ENCODE measurements at places on chromosomes 5 and 9.

DNA sequence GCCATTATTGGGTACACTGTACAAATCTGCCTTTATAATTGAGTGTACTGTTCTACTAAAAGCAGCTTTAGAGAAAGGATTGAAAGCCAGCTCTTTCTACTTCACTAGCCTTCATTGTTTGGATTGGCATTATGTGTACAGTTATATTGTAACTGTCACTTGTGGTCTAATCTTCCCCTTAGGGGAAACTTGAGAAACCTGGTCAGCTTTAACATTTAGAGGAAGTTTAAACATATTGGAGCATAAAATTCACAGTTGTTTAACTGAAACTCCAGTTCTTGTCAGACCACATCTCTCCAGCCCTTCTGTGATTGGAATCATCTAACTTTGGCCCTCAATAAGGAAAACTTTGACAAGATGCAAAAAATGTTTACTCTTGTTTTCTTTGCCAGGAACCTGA lies 24.6 kb downstream of the PIK3R1 start:
- DNase-seq, result no peak

DNA sequence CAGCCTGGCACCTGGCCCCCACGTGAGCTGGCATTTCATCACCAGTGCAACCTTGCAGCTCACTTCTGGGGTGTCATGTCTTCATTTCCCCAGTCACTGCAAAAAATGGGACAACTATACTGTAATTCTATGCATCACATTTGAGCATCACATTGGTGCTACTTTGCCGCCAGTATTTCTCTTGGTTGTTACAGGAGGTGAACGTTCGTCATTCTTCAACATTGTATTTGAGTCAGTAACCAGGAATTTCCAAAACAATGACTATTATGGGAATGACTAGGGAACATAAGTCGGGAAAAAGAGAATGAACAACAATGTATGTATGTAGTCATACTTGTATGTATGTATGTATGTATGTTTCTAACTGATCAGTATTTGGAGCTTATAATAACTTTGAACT lies 1278.0 kb downstream of the EFNA5 start:
- no peak for DNase-seq

- no peak for DNase-seq
These were observed 29.5 kb downstream of the PLEKHG4B start for GRCh38 chr5:121432-121831.

- no peak for DNase-seq
These were observed 14.0 kb upstream of the GSN start for GRCh38 chr9:121253821-121254501.

DNA sequence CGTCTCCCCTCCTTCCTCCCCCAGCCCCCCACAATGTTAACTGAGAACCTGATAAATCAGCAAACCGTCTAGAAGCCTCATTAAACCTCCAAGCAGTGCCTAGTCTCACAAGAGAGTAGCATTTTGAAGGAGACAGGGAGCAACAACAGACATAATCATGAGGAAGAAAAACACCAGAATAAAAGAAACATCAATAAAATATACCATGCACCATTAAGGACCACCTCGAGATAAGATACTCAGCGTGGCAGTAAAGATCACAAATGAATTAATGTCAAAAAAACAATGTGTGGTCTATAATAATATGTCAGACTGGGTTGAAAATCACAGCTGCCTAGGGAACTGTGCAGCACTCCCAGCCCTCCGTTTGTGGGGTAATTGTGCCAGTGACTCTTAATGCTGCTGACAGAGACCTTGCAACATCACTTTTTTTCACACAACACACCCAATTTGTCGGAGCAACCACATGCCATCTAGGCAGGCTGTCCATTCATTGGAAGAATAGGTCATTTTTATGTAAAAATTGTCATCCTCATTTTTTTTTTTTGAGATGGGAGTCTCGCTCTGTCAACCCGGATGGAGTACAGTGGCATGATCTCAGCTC lies 450.8 kb upstream of the WWC1 start:
- no peak for DNase-seq

DNA sequence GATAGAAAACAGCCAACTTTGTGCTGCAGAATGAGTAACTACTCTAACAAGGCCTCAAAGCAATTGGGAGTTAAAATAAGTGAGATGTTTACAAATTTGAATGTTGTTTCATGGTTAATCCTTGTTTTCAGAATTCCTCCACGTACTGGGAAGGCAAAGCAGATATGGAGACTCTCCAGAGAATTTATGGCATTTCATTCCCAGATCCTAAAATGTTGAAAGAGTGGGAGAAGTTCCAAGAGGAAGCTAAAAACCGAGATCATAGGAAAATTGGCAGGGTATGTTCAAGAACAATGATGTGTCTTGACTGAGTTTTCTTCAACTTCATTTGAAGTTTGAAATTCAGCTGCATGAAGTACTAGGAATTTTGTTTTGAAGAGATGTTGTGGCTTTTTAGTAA lies 16.4 kb downstream of the TARS1 start:
- DNase-seq, result no peak

Measured in stimulated activated CD8-positive, alpha-beta memory T cell treated with anti-CD3 and anti-CD28 coated beads, Interleukin-4, amount 100 ng/mL, for 4 hours (primary cell).